ENCODE measurements at places on chromosomes 2 and 18.
A peak's percentile ranks its signal among the peaks of the same experiment; 100 is the strongest.

GRCh38 chr2:86319700-86320580, 17.5 kb downstream of the REEP1 start:
- no peak for DNase-seq

- no peak for DNase-seq
Measured at GRCh38 chr18:13545955-13546354, 180.4 kb downstream of the FAM210A start.

DNA sequence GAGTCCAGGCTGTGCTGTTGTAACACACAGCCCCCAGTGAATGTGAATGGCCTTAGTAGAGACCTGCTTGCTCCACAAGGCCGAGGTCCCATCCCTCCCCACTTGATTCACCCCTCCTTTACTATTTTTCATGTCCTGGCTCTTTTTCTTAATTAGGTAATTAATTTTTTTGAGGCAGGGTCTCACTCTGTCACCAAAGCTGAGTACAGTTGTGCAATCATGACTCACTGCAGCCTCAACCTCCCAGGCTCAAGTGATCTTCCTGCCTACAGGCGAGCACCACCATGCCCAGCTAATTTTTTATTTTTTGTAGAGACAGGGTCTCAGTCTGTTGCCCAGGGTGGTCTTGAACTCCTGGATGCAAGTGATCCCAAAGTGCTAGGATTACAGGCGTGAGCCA, 19.3 kb downstream of the FBLN7 start:
- no peak for DNase-seq

- DNase-seq, result no peak
Measured at GRCh38 chr2:201999279-201999678, 34.4 kb upstream of the FZD7 start.

DNA sequence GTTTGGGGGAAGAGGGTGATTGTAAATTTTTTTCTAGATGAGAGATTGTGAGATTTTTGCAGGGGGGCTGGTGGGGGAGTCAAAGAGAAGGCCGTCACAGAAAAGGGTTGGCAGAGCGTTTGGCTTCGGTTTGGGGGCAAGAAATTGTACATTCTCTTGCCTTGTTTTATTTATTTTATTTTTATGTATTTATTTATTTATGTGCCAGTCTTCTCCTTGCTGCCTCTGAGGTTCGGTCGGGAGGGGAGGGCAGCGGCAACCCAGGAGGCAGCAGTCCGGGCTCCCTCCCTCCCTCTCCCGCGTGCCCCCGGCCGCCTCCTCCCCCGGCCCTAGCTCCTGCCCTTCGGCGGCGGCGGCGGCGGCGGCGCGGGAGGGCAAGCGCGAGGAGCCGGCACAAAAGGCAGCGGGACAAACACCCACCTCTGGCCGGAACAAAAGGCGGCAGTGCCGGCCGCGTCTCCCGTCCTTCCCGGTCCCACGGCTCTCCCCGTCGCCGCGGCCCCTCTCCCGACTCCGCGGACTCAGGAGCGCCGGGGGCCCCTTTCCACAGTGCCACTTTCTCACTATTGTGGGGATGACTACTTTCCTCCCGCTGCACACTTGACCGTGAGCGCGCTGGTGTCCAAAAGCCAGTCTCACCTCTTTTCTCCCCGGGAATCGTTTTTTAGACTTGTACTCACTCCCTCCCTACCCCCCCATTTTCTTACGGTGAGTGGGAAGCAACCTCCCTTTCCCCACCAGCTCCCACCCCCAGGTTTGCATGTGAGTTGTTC, 1.2 kb downstream of the BCL11A start:
- DNase-seq, result no peak

DNA sequence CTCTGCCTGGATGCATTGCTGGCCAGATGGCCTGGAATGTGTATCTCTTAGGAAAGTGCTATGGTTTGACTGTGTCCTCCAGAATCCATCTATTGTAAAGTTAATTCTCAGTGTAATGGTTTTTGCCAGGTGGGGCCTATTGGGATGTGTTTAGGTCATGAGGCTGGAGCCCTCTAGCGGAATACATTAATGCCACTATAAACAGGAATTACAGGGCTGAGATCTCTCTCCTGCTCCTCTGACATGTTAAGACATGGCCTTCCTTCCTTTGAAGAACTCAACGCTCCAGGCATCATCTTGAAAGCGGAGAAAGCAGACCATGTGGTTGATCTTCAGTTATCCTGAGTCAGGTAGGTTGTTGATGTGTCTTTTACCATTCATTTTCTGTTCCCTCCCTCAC, 276.4 kb downstream of the RPIA start:
- no peak for DNase-seq

- DNase-seq, result no peak
Measured at GRCh38 chr2:188746727-188747126, 227.4 kb upstream of the COL3A1 start.

DNA sequence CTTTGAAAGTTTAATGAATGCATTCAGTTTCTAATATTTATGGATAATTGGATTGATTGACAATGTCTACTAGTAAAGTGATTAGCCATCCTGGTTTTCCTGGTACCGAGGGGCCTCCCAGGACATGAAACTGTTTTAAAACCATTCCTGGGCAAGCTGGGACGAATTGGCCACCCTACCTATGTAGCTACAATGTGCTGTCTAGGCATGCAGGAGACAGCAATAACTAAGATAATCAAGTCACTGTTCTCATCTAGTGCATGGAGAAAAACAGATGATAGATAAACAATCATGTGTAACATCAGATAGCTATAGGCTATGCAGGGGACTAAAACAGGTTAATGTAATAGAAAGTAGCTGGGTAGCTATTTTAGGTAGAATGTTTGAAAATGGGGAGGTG, 67.1 kb downstream of the PMAIP1 start:
- no peak for DNase-seq

DNA sequence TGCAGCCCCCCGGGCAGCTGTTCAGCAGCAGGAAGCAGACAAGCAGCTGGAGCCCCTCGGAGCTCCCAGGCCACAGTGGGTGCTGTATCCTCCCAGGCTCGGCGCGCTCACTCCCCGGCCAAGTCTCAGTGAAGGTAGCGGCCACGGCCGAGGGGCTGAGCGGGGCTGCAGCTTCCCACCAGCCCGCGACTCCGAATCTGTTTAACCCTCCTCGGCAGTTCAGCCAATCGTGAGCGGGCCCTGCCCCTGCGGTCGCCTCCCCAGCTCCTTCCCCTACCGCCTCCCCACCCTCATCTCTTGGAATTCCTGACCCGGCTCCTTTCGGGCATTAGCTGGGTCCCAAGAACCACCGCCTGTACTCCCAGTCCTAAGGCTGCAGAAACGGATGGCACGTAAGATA, at the start of gene RESP18:
Gene RESP18, minus strand, starts transcription at position 203 of the 400 bp plus-strand sequence.
- no peak for DNase-seq

DNA sequence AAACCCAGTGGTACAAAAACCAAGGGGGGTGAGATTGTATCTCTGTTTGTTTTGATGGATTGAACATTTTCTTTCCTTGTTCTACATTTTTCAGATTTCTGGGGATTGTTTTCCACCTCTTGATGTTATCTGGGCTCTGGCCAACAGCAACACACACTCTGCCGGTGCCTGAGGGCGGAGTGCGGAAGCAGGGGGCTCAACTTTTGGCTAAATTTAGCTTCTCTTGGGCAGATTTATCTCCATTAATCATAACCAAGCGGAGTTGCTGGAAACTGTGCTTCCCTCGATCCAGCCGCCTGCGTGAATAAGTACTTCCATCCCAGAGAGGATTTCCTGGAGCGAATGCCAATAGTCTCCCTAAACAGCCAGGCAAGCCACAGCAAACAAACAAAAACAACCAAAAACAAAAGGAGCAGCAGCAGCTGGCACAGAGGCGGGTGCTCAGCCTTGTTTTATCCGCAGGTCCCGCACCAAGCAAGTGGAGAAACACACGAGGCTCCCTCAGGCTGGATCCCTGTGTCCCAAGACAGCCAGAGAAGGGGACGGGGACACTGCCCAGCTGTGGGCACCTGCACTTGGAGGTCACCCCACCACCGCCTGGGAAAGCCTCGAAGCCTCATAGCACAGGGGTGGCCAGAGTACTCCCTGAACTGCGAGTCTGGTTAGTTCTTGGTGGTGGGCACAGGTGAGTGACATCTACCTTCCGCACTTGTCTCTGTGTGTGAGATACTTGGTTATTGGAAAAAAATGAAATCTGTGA, 143.4 kb downstream of the NDUFA10 start:
- no peak for DNase-seq

DNA sequence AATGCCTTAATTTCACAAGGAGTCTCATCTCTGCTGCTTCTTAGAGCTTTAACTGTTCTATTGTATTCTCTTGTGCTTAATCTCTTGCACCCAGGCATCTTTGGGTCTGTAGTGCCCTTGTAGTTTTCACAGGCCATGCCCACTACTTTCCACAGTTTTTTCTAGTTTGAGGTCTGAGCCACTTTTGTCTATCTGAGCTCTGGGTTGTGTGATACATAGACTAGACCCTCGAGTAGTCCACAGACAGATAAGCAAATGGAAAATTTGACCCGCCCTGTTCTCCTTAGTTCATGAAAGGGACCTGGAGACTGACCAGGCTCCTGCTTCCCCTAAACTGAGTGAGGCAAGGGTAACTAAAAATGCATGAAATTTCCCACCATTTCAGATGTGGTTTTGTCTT, 466.8 kb upstream of the ZEB2 start:
- DNase-seq, result no peak

DNA sequence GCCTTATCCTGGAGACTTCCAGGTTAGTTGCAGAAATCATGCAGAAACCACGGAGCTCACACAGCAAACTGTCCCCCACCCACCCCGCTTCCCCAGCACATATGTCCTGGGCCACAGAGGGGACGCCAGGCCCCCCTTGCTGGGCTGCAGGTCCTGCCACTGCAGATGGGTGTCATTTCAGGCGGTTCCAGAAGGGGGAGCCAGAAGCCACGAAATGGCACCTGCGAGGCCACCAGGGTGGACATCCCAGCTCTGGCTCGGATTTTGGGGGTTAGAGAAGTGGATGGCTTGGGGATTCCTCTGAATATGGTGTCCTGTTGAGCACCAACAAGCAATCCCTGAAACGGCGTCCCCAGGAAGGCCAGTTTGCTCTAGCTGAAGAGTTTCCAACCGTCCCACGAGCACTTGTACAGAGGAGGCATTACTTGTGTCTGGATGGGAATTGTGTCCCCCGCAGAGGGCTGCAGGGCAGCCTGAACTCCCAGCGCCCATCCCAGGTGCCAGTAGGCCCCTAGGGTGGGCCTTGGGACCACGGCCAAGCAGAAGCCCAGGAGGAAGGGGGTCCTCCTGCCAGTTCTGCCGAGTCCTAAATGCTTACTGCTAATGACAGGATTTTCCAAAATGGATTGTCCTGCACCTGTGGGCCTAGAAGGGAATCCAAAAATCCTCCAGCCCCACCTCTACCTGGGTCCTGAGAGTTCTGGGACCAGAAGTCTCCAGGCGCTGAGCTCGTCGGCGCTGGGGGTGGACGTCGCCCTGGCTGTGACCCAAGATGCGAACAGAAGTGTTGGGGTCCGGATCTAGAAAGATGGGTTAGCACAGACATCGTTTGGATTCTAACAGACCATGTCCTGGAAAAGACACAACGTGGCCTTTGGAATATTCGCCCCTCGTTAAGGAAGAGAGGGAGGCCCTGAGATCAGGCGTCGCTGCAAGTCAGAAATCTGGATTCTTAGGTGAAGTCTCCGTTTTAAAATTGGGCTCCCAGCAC, 14.6 kb upstream of the NFATC1 start:
- peak; percentile 56 for DNase-seq

DNA sequence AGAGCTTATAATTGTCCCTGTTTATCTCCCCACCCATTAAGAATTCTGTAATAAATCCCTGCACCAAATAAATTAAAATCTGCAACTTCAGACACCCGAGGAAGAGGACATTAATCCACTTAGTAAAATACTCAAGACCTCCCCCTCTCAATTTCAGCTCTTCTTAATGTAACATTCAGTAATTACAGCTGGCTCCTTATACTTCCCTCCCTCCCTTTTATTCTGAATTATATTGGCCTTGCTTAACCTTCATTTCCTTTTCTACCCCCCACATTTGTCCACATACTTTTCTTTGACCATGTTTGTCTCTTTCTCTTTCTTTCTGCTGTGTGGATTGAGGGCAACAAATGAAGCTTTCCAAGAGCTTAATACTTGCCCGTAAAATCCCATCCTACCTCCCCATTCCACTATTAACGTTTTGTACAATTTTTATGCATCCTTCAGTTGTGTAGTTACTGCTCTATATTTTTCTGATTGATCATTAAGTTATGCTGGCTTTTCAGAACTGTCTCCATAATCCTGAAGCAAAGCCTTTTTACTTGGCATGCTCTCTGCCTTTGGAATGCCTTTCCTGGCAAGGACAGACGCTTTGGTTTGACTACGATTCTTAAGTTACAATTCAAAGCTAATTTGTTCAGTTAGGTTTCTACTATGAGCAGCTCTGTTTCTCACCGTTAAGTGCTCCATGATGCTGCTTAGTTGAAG, 580.1 kb downstream of the ZEB2 start:
- no peak for DNase-seq

Measured in pons (tissue), 1 donor.